ENCODE measurements at places on chromosomes 7 and 10.

- DNase-seq = no peak
Measured at GRCh38 chr10:28849309-28849708, 172.0 kb downstream of the BAMBI start.

GRCh38 chr10:28331066-28331465 lies 28.2 kb upstream of the MPP7 start:
- no peak for DNase-seq

- no peak for DNase-seq
Measured at GRCh38 chr7:2540641-2541051, 14.7 kb downstream of the BRAT1 start.

- peak; percentile 46 for DNase-seq
Measured at GRCh38 chr7:17144322-17144721, 154.1 kb upstream of the AHR start.

GRCh38 chr7:133053321-133053891 lies 28.5 kb downstream of the CHCHD3 start:
- DNase-seq = peak; percentile 94

DNA sequence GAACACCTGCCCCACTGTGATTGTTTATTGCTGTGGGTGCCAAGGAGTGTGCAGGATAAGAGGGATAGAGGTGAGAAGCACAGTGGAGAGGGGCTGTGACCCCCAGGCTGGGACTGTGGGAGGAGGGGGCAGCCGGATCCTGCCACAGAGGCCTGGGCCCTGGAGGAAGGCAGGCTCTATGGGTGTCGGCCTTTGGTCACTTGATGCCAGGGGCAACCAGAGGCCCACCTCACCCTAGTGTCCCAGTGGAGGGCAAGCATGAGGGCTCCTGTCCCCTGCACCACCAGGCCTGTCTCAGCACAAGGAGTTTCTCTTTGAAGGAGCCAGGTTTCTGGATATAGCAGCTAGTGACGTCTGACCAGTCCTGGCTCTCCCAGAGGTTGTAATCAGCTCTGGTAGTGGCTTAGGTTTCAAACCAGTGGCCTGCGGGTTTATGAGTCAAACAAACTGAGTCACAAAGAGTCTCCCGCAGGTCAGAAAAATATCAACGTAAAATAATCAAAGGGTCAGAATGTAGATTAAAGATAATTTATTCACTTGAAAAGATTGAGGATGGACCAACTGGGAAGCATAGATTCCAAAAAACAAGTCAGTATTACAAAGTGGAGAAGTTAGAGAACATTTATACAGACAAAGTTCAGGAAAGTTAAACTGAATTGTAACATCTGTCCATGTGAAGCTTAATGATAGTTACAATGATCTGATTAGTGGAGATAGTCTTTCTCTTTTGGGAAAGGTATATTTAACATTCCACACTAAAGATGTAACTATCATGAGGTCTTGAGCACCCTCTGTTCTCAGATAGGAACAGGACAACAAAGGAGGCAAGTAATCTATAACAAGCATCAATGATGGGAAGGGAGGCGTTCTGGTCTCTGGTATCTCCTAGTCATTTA lies 37.2 kb upstream of the ZNF488 start:
- peak; percentile 16 for DNase-seq

DNA sequence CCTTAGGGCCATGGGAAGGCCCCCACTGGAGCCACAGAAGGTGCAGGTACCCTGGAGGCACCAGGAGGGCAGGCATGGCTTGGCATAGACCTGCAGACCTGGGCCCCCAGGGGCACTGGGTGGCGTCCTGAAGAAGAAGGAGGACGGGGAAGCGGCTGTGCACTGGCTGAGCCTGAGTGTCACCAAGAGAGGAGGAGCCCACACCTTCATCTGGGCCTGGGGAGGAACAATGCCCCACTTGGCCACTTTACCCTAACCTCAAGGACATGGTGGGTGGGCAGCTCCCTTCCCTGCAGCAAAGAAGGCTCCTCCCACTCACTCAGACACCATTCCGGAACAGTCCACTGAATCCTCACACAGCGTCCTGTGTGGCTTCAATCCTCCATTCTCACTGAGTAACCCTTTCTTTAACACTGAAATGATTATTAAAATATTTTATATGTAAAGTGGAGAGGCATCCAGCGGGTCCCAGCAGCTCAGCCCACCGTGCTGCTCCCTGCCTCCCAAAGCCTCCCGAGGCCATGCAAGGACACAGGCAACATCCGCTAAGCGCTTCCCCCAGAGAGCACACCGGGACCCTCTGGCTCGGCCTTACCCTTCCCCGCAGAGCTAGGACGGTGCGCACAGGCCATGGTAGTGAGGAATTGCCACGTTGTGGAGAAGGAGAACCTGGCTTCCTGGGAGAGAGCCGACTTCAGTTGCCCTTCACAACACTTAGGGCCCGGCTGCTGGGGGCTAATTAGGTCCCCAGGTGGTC lies 516.7 kb upstream of the MGMT start:
- no peak for DNase-seq

DNA sequence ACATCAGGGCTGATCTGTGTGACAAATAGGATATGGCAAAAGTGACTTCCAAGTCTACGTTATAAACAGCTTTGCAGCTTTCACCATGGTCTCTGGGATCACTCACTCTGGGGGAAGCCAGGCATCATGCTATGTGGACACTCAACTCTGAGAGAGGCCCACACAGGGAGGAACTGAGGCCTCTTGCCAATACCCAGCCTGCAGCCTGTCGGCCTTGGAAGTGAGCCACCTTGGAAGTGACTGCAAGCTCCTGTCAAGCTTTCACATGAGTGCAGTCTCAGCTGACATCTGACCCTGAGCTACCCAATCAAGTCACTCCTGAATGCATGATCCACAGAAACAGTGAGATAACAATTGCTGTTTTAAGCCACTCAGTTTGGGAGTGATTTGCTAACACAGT lies 56.5 kb downstream of the MMRN2 start:
- peak; percentile 75 for DNase-seq

GRCh38 chr7:112646783-112647182 lies 143.4 kb downstream of the TMEM168 start:
- no peak for DNase-seq

- peak; percentile 79 for DNase-seq
Measured at GRCh38 chr7:35975851-35976454, 175.1 kb downstream of the SEPTIN7 start.

DNA sequence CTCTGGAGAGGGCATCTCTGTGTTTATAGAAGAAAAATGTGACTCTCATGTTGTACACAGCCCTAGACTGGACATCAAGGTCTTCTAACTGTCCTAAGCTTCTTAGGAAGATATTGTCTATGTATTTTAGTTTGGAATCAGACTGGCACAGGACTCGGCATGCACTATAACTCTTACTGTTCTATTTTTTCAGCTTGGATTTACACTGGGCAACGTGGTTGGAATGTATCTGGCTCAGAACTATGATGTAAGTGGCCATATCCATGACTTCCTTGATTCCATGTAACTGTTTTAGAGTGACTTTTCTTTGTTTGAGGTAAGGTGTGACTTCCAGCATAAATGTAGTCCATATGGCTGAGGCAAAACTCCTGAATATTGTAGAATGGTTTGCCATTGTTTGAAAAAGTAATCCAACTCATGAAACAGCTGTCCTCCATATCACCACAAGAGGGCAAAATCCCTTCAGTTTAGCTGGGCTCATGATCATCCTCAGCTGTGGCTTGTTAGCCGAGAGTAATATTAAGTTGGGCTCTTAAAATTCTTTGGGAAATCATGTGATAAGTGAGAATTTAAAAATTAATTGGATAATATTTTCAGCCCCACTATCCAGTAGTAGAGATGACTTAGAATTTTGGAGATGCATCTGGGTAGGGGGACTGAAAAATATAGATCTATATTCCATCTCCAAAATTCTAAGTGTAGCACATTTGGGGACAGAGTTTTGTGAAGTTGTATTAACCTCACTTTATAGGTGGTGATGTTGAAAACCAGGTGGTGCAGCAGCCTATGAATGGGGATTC lies 10.4 kb downstream of the STMP1 start:
- peak; percentile 74 for DNase-seq

DNA sequence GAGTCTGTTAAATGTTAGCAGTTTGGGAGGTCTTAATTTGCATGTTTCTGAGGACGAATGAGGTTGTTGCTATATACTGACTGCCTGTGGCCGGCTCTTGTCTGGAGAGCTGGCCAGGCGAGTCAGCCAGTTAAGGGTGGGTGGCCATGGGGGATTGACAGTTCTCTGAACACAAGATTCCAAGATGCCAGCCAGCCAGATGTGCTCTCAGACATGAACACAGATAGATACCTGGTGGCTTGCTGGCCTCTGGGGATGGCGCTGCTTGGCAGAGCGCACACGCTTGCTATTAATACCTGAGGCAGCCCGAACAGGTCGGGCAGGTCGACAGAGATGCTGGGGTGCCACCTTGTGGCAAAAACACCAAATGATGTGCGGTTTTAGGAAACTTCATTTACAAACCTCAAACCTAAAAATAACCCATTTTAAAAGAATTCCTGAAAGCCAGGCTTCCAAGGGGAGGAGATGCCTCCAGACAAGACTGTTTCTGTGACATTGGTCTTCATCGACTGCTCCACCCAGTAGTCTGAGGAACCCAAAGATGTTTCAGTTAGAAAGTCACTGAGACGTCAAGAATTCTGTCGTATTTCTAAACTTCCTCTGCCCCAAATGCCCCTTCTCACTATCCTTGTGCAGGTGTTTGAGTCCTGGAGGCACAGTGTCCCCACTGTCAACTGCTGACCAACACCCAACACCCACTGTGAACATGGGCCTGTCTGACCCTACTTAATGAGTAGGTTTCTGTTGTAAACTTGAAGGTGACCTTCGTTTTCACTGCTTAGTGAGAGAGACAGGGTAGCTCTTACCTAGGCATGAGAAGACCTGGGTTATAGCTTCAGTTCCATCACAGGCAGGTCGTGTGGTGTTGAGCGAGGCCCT lies 123.4 kb downstream of the NT5C2 start:
- peak; percentile 52 for DNase-seq

DNA sequence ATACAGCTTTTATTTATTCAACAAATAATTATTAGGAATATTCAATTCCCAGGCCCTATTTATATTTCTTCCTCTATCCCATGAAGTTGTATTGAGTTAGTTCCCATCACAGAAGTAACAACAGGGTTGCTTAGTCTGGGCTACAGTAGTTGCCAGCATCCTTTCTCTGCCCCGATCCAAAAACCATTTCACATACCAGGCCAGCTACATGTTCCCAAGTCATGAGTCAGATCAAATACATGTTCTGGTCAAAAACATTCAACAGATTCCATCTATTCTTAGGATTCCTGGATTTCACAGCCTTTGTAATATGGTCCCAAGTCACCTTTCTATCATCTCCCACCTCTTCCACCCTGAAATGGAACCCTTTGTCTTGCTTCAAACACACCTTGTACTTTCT lies 91.6 kb downstream of the RAB11FIP2 start:
- DNase-seq = peak; percentile 84

GRCh38 chr7:22833113-22833855 lies 10.6 kb upstream of the TOMM7 start:
- DNase-seq = no peak

- no peak for DNase-seq
Measured at GRCh38 chr10:98047009-98047741, 16.8 kb upstream of the CRTAC1 start.

GRCh38 chr10:7070950-7071349 lies 339.9 kb downstream of the SFMBT2 start:
- no peak for DNase-seq

DNA sequence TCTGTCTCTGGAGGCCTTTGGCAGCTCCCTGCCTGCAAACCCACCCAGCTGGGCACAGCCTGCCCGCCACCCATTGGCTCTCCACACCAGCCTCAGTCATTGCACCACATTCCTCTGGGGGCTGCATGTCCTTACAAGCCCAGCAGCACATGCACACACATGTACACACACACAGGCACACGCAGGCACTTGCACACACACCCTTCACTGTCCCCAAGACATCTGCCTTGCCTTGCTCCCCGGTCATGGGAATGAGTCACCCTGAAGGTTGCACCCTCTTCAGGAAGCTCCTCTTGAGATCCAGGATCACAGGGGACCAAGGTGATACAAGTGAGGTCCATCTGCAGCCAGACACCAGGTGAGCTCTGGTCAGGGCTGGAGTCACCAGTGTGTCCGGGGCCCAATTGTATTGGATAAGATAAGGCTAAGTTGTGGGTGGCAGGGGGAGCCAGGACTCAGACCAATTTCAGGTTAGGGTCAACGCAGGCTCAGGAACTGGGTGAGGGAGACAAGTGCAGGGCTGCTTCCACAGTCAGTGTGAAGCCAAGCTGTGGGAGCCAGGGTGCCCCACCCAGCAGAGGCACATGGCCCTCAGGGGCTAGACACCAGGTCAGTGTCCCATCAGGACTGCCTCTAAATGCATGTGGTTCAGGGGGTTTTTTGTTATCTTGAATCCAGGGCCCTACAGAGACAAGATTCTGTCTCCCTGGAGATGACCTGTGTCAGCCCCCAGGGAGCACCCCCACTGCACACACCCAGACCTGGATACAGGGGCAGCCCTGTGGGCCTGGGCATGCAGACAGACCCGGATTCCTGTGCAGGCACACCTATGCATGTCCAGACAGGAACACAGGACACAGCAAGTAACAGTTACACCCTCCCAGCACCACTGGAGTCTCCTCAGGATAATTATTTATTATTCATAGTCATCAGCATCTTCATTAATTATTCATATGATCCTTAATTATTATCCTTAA lies 33.8 kb downstream of the KCNH2 start:
- DNase-seq = no peak

- no peak for DNase-seq
Measured at GRCh38 chr7:140156460-140157080, 20.2 kb downstream of the KDM7A start.

- no peak for DNase-seq
Measured at GRCh38 chr10:48767373-48768143, 82.9 kb downstream of the WDFY4 start.

- no peak for DNase-seq
Measured at GRCh38 chr7:35026150-35026549, 11.1 kb downstream of the DPY19L1 start.

DNA sequence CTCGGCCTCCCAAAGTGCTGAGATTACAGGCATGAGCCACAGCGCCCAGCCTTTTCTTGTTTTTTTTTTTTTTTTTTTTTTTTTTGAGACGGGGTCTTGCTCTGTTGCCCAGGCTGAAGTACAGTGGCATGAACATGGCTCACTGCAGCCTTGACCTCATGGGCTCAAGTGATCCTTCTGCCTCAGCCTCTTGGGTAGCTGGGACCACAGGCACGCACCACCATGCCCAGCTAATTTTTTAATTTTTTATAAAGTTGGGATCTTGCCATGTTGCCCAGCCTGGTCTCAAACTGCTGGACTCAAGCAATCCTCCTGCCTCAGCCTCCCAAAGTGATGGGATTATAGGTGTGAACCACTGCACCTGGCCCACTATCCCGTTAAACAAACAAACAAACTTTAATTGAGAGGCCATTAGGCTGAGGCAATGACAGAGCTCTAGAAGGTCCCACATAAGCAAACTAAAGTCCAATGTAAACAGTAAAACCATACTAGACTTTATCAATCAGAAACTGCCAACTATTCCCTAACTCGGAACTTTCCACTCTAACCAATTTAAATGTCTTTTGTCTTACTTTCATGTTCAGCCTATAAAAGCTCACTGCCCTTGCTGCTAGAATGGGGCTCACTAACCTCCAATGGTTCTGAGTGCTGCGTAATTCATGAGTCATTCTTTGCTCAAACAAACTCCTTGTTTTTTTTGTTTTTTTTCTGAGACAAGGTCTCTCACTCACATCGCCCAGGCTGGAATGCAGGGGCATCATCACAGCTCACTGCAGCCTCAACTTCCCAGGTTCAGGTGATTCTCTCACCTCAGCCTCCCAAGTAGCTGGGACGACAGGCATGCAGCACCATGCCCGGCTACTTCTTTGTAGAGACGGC lies 1.9 kb downstream of the DHX32 start:
- DNase-seq = peak; percentile 67

All from AG10803 (cell line).